ENCODE measurements at places on chromosomes 1 and 21.

DNA sequence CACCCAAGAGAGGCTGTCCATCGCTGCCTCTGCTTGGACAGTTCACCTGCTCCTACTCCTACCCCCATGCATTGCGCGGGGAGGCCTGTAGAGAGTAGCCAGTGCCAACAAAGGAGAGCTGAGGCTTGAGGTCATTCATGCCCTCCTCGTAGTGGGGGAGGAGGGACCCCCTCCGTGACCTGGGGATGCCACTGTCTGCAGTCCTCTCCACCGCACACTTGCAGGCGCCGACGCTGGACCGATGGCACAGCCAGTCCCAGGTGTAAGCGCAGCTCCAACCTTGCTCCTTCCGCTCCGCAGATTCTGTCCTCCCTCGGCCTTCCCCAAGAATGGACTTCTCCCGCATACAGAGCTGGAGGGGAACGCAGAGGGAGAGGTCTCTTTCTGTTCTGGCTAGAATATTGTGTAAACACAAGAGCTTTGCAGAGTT, 672 bp upstream of the PHLDA3 start:
- DNase-seq: no peak

DNA sequence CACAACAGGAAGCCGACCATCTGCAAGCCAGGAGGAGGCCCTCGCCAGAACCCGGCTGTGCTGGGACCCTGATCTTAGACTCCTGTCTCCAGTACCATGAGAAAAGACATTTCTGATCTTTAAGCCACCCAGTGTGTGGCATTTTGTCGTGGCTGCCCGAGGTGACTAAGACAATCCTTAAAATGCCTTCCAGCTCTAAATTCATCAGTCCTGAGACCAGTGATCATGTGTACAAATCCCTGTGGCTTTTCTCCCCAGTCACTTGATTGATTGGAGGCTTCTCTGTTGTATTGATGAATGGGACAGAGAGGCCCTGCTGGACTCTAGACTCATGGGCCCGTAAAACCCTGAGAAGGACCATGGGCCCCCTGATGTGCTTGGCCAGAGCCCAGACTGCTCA, 36.1 kb downstream of the B3GALT5 start:
- no peak for DNase-seq

DNA sequence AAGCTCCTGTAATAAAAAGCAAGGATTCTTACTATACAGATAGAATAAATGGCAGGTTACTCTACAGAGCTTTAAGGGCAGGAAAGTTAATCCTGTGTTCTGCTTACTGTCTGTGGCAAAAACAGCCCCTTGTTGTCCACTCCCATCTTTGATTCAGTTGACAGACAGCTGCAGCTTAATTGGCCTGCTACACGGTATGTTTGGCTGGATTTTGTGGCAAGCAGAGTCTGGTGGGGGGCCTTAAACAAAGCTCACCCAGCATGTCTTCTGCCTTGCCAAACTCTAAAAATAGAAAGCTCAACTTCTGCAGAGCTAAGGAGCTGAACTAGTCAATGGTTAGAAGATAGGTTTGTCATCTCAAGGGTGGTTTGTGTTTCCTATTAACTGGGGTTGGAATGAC, 407.2 kb downstream of the HLX start:
- no peak for DNase-seq

- DNase-seq: peak; percentile 82
Observed at GRCh38 chr1:91569411-91570119, 68.9 kb downstream of the CDC7 start.

DNA sequence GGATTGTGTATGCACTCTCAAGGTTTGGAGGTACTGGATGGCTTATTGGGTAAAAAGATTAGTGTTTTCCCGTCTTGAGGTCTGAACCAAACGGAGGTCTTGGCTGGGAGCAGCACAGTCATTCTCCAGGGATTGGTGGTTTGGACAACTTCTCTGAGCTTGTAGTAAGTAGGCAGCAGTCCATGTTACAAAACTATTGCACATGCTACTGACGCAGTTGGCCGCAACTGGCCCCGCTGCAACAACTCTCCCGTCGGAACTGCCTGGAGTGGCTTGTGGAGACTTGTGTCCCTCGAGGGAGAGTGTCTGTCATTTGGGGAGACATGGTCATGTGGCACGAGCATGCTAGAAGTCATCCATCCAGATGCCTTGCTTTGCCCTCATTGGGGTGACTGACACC, 276.0 kb downstream of the TM2D1 start:
- peak; percentile 89 for DNase-seq

DNA sequence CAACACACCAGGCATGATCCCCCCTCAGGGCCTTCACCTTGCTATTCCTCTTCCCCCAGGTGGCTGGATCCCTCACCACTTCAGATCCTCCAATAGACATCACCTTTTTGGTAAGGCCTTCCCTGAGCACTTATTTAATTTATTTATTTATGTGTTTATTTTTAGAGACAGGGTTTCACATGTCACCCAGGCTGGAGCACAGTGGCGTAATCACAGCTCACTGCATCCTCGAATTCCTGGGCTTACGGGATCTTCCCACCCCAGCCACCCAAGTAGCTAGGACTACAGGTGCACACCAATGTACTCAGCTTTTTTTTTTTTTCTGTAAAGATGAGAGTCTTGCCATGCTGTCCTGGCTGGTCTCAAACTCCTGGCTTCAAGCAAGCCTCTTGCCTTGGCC, 17.2 kb downstream of the KCNN3 start:
- DNase-seq: no peak

DNA sequence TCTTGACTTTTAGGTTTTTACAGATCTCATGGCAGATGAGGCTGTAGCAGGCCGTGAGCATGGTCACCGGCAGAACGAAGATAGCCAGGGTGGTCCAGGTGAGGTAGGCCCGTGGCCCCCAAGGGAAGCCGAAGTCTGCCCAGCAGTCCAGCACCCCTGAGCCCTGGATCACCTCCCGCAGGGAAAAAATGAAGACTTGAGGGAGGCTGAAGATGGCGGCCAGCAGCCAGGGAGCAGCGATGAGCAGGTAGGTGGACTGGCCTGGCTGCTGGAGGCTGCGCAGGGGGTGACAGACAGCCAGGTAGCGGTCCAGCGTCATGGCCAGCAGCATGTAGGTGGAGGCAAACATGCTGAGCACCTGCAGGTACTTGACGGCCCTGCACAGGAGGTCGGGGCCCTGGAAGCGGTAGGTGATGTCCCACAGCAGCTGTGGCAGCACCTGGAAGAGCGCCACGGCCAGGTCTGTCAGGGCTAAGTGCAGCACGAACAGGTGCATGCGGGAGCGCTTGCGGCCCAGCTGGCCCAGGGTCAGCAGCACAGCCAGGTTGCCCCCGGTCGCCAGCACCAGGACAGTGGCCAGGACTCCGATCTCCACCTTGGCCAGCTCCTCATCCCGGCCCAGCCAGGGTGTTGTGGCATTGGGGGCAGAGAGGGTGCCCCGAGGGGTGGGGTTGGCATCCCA, 856 bp downstream of the AVPR1B start:
- no peak for DNase-seq
